ENCODE measurements at places on chromosomes 1 and 21. TPM values are rescaled to one million over a fixed set of nuclear protein-coding genes. Genes with fewer than 3 reads are reported as not detected.

DNA sequence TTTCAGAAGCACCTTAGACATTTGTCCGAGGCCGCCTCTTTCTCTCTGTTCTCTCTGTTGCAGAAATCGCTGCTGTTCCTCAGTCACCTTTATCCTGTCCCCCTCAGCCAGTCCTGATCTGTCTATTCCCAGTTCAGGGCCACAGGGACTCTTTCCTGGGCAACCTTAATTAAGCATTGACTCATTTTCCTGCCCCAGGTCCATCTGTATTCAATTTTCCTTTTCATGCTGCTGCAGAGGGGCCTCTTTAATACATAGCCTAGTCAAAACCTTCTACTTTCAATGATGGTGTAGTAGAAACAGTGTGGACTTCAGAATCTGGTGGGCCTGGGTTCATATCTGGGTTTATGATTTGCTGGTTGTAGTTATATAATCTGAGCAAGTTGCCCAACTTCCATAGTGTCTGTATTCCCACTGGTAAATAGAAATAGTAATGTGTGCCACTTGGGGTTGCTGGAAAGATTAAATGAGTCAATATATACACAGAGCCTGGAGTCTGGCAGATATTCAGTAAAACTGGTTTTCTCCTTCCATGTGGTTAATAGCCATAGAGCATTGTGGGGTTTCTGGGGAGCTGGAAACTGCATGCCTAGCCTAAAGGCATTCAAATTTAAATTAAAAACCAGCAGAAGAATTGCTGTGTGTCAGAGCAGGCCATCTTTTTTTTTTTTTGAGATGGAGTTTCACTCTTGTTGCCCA, 4.5 kb downstream of the TRAF5 start:
- H3K36me3 ChIP-seq: no peaks in the 10 kb centered on the region
- H3K27ac ChIP-seq: no peak overlapping the region
- DNase-seq: no peak
- peaks cover 2% of the 10 kb centered on the region for H3K27me3 ChIP-seq
- H3K4me1 ChIP-seq: no peaks in the 10 kb centered on the region

DNA sequence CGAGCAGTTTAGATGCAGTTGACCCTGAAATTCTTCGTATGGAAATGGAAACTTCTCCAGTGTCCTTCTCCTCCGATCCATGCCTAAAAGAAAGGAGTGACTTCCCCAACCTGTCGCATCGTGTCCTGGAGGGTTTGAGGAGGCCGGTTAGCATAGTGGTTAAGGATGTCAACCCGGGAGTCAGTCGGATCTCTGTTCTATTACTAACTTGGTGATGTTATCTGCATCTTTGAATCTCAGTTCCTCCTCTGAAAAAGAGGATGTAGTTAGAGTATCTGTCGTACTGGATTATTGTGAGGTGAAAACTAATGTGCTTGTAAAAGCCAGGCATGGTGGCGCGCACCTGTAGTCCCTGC, 684 bp downstream of the ZBTB8B start:
- no peak for DNase-seq
- no peak overlapping the region for H3K4me3 ChIP-seq
- H3K27ac ChIP-seq: no peak overlapping the region

GRCh38 chr1:54604572-54605370, 18.6 kb downstream of the FAM151A start:
- H3K4me1 ChIP-seq: no peaks in the 10 kb centered on the region
- H3K36me3 ChIP-seq: peaks cover 5% of the 10 kb centered on the region
- H3K27me3 ChIP-seq: no peaks in the 10 kb centered on the region
- no peak for DNase-seq
- no peak overlapping the region for H3K4me3 ChIP-seq

- DNase-seq: peak; percentile 35
- H3K4me3 ChIP-seq: no peak overlapping the region
- no peaks in the 10 kb centered on the region for H3K27me3 ChIP-seq
- H3K4me1 ChIP-seq: no peaks in the 10 kb centered on the region
- H3K36me3 ChIP-seq: no peaks in the 10 kb centered on the region
Observed at GRCh38 chr1:71834601-71835441, 447.5 kb downstream of the NEGR1 start.

GRCh38 chr1:1281533-1282321, 1.5 kb downstream of the SCNN1D start:
- no peaks in the 10 kb centered on the region for H3K36me3 ChIP-seq
- no peak for DNase-seq

GRCh38 chr1:229158341-229158921, 112.5 kb upstream of the RAB4A start:
- no peaks in the 10 kb centered on the region for H3K36me3 ChIP-seq
- DNase-seq: peak; percentile 34
- no peaks in the 10 kb centered on the region for H3K27me3 ChIP-seq
- no peak overlapping the region for H3K4me3 ChIP-seq
- H3K27ac ChIP-seq: no peak overlapping the region
- no peaks in the 10 kb centered on the region for H3K4me1 ChIP-seq

- H3K27me3 ChIP-seq: no peaks in the 10 kb centered on the region
- DNase-seq: peak; percentile 91
- peak overlapping the region; percentile 67 for H3K27ac ChIP-seq
Observed at GRCh38 chr1:2314273-2314802, 77.0 kb downstream of the MORN1 start.

GRCh38 chr1:14922942-14923726, 230.4 kb upstream of the TMEM51 start:
- DNase-seq: no peak
- H3K4me1 ChIP-seq: peaks cover 22% of the 10 kb centered on the region
- H3K27me3 ChIP-seq: no peaks in the 10 kb centered on the region

- H3K4me3 ChIP-seq: no peak overlapping the region
- peak; percentile 37 for DNase-seq
- no peaks in the 10 kb centered on the region for H3K4me1 ChIP-seq
- H3K27ac ChIP-seq: no peak overlapping the region
- H3K36me3 ChIP-seq: no peaks in the 10 kb centered on the region
Observed at GRCh38 chr1:55363268-55363667, 148.1 kb upstream of the USP24 start.

- H3K27me3 ChIP-seq: no peaks in the 10 kb centered on the region
- no peak overlapping the region for H3K27ac ChIP-seq
- H3K4me1 ChIP-seq: peaks cover 20% of the 10 kb centered on the region
- no peaks in the 10 kb centered on the region for H3K36me3 ChIP-seq
- DNase-seq: no peak
- H3K4me3 ChIP-seq: no peak overlapping the region
Observed at GRCh38 chr1:201585901-201586300, 47.0 kb downstream of the NAV1 start.

- no peak for DNase-seq
- peak overlapping the region; percentile 69 for H3K27ac ChIP-seq
- peaks cover 20% of the 10 kb centered on the region for H3K36me3 ChIP-seq
- no peaks in the 10 kb centered on the region for H3K27me3 ChIP-seq
Observed at GRCh38 chr1:27542463-27543273, 52.7 kb upstream of the WASF2 start.

- DNase-seq: peak; percentile 70
- H3K27ac ChIP-seq: peak overlapping the region; percentile 31
- H3K27me3 ChIP-seq: no peaks in the 10 kb centered on the region
- peaks cover 48% of the 10 kb centered on the region for H3K36me3 ChIP-seq
- no peaks in the 10 kb centered on the region for H3K4me1 ChIP-seq
- no peak overlapping the region for H3K4me3 ChIP-seq
Observed at GRCh38 chr1:225987491-225988316, 11.4 kb downstream of the SDE2 start.

- H3K4me1 ChIP-seq: peaks cover 18% of the 10 kb centered on the region
- DNase-seq: no peak
- H3K27me3 ChIP-seq: peaks cover 57% of the 10 kb centered on the region
- H3K36me3 ChIP-seq: no peaks in the 10 kb centered on the region
- no peak overlapping the region for H3K4me3 ChIP-seq
Observed at GRCh38 chr1:156627313-156627880, 8.2 kb downstream of the HAPLN2 start.

GRCh38 chr1:9871707-9872425, 38.2 kb downstream of the CTNNBIP1 start:
- no peaks in the 10 kb centered on the region for H3K4me1 ChIP-seq
- no peaks in the 10 kb centered on the region for H3K27me3 ChIP-seq
- H3K4me3 ChIP-seq: no peak overlapping the region

The ERG gene
- 26.1 TPM for total RNA-seq

DNA sequence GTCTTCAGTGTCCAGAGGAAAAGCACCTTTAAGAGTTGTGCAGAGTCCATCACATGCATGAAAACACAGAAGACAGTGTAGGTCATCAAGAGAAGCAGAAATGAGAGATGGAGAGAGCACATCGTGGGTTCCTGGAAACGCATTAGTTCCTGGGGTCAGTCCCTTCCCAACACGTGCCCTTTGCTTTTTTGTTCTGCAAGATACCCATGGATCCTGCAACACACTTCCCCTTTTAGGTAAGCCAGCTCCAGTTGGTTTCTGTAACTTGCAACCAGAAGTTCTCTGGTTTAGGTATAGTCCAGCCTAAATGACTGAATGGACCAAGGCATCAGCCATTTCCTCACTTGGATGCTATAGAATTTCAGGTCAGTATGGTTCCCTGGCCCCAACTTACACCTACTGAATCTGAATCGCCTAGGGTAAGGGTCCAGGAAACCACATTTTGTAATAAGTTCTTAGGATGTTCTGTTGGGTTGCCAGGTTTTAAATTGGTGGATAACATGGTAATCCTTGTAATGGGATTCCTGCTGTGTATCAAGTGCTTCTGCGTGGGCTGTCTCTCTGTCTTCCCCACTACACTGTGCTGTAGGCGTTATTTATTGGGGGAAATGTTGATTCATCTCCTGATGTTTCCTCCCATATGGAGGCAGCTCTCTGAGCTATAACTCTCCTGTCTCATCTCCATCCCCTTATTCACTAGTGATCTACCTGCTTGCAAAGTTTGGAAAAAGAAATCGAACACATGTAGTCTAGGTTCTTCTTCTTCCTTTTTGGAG, 230.6 kb downstream of the TNR start:
- H3K36me3 ChIP-seq: no peaks in the 10 kb centered on the region
- peaks cover 8% of the 10 kb centered on the region for H3K27me3 ChIP-seq
- no peak overlapping the region for H3K4me3 ChIP-seq
- H3K4me1 ChIP-seq: no peaks in the 10 kb centered on the region
- DNase-seq: no peak

DNA sequence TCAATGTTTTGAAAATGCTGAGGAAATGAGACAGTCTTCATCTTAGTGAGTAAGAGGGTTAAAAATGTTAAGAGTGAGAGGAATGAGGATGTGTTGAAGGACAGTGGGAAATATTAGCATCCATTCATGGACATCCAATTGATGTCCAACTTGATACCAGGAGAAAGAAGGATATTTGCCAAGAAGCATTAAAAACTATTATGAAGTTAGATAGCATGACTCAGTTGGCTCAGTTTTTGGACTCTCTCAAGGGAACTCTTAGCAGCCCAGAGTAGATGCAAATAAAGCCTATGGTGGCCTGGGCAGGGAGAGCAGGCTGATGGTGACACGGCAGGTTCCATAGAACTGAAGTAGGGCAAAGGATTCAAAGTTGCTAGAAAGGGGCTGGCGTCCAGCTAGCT, 171.0 kb downstream of the ZZZ3 start:
- no peak overlapping the region for H3K4me3 ChIP-seq
- DNase-seq: no peak
- no peak overlapping the region for H3K27ac ChIP-seq

DNA sequence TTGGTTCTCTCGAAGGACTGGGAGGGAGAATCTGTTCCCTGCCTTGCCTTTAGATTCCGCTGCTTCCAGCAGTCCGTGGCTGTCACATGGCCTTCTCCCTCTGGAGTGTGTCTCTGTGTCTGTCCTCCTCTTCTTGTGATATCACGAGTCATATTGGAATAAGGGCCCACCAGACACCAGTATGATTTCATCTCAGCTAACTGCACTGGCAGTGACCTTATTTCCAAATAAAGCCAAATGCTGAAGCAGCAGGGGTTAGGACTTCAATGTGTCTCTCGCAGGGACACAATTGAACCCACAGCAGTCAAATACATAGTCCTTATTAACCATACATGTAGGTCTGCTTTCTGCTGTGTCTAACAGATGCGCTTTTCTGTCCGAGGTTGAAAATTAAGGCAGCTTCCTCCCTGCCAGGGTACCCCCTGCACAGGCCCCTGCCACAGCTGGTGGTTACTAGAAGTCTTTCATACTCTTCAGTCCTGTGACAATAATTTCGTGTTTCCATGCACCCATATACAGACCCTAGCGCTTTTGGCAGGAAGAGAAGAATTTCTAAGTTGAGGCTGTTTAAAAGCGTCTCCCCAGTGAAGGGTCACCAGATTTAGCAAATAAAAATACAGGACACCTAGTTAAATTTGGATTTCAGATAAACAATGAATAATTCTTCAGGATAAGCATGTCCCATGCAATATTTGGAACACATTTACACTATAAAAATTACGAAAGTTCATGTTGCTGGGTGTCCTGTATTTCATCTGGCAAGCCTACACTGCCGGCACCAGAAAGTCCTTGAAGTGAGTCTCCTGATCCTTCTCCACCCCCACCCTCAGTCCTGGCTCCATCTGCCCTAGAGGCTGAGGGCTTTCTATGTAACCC, 182.1 kb downstream of the ETS2 start:
- H3K36me3 ChIP-seq: no peaks in the 10 kb centered on the region
- H3K4me1 ChIP-seq: peaks cover 83% of the 10 kb centered on the region
- no peak overlapping the region for H3K4me3 ChIP-seq

DNA sequence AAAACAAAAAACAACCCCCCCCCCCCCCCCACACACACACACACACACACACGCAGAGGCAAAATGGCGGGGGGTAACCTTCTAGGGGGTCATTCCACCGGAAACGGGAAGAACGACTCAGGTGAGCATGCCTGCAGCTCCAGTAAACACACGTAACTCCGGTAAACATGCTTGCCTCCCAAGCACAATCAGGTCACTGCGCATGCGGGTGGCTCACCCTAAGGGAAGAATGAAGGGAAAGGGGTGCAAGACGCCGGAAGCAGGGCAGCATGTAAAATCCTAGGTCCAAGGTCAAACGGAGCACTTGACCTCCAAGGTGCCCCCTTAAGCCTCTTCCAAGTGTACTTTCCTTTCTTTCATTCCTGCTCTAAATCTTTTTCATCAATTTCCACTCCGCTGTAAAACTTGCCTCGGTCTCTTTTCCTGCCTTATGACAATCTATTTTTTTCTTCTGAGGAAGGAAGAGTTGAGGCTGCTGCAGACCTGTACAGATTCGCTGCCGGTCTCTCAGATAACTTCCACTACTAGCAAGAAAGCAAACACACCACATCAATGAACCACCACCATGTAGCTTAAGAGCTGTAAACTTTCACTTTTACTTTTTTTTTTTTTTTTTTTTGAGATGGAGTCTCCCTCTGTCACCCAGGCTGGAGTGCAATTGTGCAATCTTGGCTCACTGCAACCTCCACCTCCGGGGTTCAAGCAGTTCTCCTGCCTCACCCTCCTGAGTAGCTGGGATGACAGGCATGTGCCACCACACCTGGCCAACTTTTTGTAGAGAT, 21.0 kb upstream of the CBR3 start:
- no peaks in the 10 kb centered on the region for H3K27me3 ChIP-seq
- DNase-seq: no peak
- no peak overlapping the region for H3K4me3 ChIP-seq
- peak overlapping the region; percentile 64 for H3K27ac ChIP-seq

The GPN2 gene
- total RNA-seq: 25.6 TPM

GRCh38 chr21:33674226-33674625, 31.9 kb downstream of the ITSN1 start:
- H3K27ac ChIP-seq: no peak overlapping the region
- H3K27me3 ChIP-seq: no peaks in the 10 kb centered on the region
- no peak overlapping the region for H3K4me3 ChIP-seq
